Skeletal muscle cell (primary cell): ENCODE measurements at places on chromosomes 2 and 18.
A peak's percentile ranks its signal among the peaks of the same experiment; 100 is the strongest.

- no peak for DNase-seq
Measured at GRCh38 chr18:35646449-35646848, 64.9 kb downstream of the GALNT1 start.

DNA sequence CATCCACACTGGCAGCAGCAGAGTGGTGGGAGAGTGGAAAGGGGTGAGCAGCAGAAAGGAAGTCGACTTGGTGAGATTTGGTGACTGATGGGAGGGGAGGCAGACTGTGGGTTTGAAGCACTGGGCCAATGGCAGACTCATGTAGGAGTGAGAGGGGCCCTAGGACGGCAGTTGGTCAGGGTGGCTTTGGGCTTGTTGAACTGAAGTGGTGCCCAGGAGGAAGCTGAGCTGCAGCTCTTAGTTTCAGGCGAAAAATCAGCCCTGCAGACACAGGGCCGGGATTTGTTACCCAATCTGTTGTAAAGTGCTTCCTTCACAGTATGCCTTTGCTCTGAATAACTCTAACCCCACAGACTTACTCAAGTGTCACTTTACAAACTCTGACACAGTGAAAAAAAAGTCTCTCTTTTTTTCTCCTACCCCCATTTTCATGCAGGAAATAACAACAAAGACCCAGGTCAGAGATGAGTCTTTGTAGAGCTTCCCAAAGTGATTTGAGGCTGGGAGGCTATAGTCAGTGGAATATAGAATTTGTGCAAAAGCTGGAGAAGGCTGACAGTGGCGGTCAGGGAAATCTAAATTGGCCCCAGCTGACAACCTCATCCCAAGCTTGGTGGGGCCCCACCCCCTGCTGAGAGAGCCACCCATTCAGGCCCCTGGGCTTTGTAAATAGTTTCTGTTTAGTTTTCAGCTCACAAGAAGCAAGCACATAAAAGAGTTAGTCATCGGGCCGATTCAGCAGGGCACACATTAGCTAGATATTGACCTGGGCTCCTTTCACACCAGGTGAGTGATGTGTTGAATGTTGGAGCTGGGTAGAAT, 226.9 kb downstream of the VAPA start:
- no peak for DNase-seq

DNA sequence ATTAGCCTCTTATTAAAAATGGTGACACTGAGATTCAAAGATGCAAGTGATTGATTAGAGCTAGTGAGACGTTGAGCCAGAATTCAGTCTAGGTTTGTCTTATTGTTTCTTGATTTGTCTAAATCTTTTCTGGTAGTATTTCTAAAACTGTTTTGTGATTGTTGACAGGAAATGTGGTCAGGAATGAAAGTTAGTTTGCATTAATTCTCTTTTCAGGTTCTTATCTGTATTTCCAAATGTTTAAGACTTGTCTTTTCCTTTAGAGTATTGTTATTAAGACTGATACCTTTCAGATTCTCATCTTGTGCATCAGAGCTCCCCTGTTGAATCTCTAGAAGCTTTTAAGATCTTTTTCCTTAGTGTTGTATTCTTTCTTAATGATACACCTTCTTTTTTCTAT, 89.3 kb downstream of the MBD5 start:
- DNase-seq, result no peak

- DNase-seq, result no peak
Measured at GRCh38 chr2:210158236-210158635, 13.0 kb downstream of the KANSL1L start.

DNA sequence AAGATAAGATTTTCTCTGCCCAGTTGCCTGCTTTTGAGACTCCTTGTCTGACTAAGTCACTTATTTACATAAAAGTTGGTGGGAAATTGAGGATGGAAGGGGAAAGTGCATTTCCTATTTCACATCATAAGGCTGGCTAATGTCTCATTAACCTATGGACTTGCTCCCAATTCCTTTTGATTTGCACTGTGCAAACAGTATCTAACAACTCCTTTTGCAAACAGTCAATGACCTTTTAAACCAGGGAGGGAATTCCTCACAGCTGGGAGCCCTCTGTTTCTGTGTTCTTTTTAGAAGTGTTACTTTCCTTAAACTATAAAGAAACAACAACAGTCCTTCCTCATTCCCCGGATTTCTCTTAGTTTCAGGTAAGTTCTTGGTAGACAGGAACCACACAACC, 272.8 kb downstream of the RND3 start:
- DNase-seq, result no peak

- no peak for DNase-seq
Measured at GRCh38 chr18:45227001-45227742, 388.1 kb upstream of the SLC14A2 start.

DNA sequence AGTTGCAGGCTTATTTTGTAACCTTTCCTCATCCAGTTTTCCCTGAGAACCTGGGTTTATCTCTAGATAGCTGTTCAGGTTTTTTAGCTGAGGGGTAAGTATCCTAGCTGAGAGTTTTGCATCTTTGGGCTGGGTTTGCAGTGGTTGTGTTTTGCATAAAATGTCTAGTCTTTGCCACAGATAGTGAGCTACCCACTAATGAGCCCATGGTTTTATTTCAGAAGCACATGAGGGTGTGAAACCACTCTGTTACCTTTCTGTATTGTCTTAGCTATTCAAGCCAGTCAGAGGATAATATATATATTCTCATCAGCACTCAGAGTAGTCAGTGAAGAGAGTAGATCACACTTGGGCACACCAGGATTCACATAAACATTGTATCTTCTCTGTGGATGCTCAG, 24.6 kb upstream of the TXNDC2 start:
- no peak for DNase-seq

DNA sequence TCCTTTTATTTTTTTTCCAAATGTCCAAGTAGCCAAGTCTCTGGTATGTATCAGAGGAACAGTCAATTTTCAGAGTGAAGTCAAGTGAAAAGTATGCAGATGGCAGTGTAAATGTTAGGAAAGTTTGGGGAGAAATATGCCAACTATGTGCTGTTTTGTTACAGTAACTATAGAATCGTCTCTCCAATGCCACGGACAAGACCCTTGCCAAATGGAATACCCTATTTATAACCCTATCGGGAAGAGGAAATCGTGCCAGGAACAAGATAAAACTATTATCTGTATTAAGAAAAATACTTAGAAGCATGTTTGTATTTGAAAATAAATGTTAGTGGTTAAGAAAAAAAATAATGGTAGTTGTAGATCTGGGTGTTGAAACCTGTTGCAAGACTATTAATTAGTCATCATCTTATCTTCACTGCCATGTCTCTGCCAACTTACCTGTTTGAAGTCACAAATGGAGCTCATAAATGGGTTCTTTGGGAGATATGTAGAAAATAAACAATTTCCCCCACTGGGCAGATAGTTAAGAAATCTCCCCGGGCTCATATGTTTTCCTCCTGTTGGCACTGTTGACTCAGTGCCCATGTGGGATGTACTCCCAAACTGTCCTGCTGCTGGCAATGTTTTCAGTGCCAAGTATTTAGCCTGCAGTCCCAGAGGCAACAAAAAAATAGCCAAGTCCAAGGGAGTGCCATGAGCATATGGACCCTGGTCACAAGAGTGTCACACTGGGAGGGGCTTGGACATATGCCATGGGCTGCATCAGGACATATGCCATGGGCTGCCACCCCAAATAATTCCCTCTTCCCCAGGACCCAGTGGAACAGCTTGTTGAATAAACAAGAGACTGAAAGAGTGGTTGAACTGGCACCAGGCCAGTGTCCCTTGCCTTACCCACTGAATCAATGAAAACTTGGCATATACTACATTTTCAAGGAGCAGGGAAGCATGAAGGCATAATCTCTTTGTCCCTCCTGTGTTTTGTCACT, 366.9 kb downstream of the OSR1 start:
- DNase-seq, result peak; percentile 43

DNA sequence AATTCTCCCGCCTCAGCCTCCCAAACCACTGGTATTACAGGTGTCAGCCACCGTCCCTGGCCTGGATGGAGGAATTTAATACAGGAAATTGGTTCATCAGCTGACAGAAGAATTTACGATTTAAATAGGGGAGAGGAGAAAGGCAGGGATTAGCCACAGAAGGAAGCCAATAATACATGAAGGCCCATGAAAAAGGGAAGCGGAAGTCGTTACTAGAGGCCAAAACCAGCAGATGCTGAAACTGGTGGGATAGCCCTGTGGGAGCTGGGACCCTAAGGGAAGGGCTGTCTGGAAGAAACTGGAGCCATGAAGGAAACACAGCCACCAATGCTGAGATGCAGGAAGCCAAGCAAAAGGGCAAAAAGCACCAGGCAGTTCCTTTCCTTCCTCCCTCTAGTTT, 163.7 kb upstream of the RMP24 start:
- DNase-seq, result no peak

- DNase-seq, result no peak
Measured at GRCh38 chr18:73151086-73151485, 283.3 kb upstream of the NETO1 start.

DNA sequence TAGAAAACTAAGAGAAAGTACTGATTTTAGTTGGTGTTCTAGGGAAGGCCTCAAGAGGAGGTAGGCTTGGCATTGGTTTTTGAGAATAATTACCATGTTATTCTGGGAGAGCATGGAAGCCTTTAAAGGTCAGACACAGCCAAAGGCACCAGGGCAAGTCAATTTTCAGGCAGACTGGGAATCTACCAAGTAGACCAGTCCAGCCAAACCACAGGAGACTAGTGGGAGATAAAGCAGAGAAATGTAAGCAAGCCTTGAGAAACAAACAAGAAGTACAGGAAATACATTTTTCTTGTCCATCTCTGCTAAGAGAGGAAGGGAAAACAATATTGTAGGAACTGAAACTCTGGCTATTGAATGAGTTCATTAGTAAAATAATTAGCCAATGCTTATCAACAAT, 5.5 kb upstream of the CCDC68 start:
- no peak for DNase-seq

DNA sequence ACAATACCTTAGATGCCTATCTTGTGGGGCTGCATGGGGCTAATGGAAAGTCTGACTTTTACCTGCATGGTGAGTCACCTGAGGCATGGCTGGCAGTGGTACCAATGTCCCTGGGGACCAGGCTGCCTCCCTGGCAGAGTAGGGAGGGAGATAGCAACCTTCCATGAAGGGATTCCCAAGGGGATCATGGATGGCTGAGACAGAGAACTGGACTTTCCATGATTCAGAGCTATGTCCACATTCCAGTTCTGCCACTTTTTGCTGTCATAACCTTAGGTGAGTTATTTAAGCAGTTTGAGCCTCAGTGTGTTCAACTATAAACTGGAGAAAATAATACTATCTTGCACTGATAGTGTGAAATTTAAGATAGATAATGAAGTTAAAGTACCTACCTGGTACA, 178.6 kb downstream of the SETBP1 start:
- no peak for DNase-seq

DNA sequence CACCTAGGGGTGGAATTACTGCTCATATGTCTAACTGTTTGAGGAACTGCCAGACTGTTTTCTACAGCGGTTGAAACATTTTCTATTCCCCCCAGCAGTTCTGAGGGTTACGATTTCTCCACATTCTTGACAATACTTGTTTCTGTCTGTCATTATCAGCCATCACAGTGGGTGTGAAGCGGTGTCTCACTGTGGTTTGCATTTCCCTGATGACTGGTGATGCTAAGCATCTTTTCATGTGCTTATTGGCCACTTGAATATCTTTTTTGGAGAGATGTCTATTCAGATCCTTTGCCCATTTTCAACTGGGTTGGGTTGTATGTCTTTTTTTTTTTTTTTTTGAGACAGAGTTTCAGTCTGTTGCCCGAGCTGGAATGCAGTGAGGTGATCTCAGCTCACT, 63.0 kb downstream of the ADNP2 start:
- DNase-seq, result no peak

GRCh38 chr2:85091838-85092237, 41.4 kb upstream of the TCF7L1 start:
- DNase-seq, result no peak

GRCh38 chr2:215269397-215270117, 42.3 kb upstream of the ATIC start:
- peak; percentile 31 for DNase-seq

GRCh38 chr2:25303633-25304236, 38.0 kb downstream of the DNMT3A start:
- no peak for DNase-seq

DNA sequence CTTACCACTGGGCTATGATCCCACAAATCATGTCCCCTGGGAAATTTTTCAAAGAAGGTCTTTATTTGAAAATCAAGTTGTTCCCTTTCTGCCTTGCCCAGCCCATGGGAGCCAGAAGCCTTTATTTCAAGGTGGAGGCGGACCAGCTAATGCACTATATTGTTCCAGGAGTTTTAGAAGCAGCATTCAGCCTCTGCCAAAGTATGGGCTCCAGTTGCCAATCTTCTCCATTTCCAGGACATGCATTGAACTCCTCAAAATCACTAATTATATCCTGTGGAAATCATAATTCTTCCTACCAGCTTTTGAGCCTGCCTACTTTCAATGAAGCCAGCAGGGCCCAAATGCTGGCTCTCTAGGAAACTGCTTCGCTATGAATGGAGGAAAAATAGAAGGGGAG, 195.8 kb downstream of the RAD51AP2 start:
- DNase-seq, result no peak

DNA sequence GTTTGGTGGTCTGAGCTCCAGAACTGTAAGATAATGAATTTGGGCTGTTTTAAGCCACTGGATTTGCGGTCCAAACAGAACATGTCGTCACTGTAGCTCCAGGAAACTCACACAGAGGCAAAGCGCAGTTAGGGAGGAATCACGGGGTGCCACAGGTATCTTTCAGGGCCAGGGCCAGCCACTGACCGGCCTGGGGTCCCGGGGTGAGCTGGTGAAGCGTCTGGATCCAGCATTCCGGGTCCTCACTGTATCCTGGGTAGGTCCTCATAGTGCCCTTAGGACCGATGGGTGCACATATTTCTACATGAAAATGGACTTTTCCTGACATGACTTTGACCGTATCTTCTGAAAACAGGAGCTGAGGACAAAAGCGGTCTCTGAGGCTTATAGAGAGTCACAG, 196.0 kb upstream of the HDAC4 start:
- no peak for DNase-seq

- DNase-seq, result no peak
Measured at GRCh38 chr2:217905896-217906295, 96.9 kb downstream of the TNS1 start.

DNA sequence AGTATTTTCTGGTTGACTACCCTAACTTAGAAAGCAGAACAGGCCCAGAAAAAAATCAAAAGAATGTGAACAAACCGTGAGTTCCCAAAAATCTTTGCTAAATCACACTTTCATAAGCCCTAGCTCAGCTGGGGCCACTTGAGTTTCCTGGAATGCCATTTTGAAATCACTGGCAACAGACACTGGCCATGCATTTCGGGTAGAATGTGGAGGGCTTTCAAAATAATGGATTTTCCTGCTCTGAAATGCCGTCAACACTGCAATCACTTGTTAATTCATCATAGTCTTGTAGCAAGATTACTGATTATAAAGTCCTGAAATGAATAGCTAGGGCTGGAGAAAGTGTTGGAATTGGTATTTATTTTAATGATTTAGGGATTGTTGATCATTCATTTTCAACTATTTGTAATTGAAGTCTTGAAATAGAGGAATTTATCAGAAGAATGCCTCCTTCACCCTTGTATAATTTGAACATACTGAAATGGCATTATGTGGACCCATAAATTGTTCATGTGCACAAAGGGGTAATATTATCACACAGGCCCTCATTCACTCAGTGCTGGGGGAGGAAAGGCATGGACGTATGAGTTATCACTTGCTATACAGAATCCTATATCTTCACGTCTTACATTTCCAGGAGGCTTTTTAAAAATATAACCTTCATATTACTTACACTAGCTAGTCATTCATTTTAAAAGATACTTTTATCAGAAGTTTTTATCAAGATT, 134.8 kb downstream of the DTNA start:
- DNase-seq, result no peak

- DNase-seq, result no peak
Measured at GRCh38 chr18:70354771-70355170, 65.9 kb downstream of the SOCS6 start.

GRCh38 chr2:162711832-162712540, 126.6 kb downstream of the KCNH7 start:
- DNase-seq, result no peak
